ENCODE measurements at places on chromosomes 1 and 21. TPM values are rescaled to one million over a fixed set of nuclear protein-coding genes. Genes with fewer than 3 reads are reported as not detected.

GRCh38 chr1:168368131-168368530 lies 87.5 kb downstream of the TBX19 start:
- H3K4me3 ChIP-seq: no peak overlapping the region
- H3K27me3 ChIP-seq: no peaks in the 10 kb centered on the region
- no peak overlapping the region for H3K27ac ChIP-seq
- no peak for DNase-seq
- no peaks in the 10 kb centered on the region for H3K4me1 ChIP-seq

DNA sequence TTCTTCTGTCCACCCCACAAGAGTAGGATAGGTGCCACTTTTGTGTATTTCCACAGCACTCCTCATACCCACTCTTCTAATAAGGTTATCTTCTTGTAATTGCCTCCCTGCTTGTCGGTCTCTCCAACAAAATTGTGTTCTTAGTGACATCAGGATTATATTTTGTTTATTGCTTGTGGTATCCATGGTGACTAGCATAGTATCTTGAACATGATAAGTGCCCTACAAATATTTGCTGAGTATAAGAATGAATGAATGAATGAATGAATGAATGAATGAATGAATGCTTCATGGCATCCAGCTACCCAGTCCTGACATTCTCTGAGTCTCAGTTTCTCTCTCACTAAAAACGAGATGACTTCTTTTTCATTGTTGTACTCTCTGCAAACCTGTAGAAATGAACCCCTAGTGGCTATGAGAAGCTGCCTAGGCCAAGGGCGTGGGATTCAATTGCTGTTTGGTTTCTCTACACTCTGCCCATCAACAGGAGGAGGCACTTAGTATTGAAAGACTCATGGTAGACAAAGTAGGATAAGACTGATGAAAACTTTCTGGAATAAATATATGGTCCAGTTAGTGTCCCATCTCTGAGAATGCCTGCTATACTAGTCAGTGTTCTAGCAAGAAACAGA lies 121.0 kb downstream of the TMEM53 start:
- DNase-seq: no peak
- H3K27me3 ChIP-seq: no peaks in the 10 kb centered on the region
- no peak overlapping the region for H3K27ac ChIP-seq
- no peaks in the 10 kb centered on the region for H3K36me3 ChIP-seq

GRCh38 chr1:200207711-200208126 lies 180.2 kb downstream of the NR5A2 start:
- H3K4me1 ChIP-seq: no peaks in the 10 kb centered on the region
- H3K36me3 ChIP-seq: no peaks in the 10 kb centered on the region
- H3K27me3 ChIP-seq: no peaks in the 10 kb centered on the region

- no peak overlapping the region for H3K27ac ChIP-seq
- no peak overlapping the region for H3K4me3 ChIP-seq
- H3K27me3 ChIP-seq: no peaks in the 10 kb centered on the region
Measured at GRCh38 chr1:42130061-42130660, 23.0 kb upstream of the GUCA2B start.

DNA sequence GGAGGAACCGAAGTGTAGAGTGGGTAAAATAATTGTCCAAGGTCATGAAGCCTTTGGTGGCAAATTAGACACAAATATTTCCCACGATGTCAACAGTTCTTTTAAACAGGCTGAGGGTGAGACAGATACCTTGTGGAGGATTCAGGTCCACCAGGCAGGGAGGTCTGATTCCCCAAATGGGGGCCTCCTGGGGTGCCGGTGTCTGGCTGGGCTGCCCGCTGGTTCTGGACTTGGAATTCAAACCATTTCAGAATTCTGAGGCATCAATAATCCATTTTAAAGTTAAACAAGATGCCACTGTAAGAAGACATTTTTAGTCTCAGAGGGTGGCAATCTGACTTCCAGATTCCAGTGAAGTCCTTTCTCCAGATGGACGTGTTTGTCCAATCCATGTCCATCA lies 15.5 kb downstream of the KCNA10 start:
- H3K4me1 ChIP-seq: no peaks in the 10 kb centered on the region
- H3K4me3 ChIP-seq: no peak overlapping the region
- no peak overlapping the region for H3K27ac ChIP-seq
- no peak for DNase-seq
- peaks cover 16% of the 10 kb centered on the region for H3K27me3 ChIP-seq

- no peaks in the 10 kb centered on the region for H3K36me3 ChIP-seq
- DNase-seq: no peak
- H3K27me3 ChIP-seq: no peaks in the 10 kb centered on the region
- H3K27ac ChIP-seq: no peak overlapping the region
- H3K4me3 ChIP-seq: no peak overlapping the region
Measured at GRCh38 chr1:17304151-17304825, 3.7 kb upstream of the PADI4 start.

GRCh38 chr1:221511797-221512196 lies 230.1 kb downstream of the DUSP10 start:
- no peaks in the 10 kb centered on the region for H3K36me3 ChIP-seq
- DNase-seq: no peak
- no peaks in the 10 kb centered on the region for H3K27me3 ChIP-seq
- H3K27ac ChIP-seq: no peak overlapping the region
- no peak overlapping the region for H3K4me3 ChIP-seq

- H3K27ac ChIP-seq: peak overlapping the region; percentile 36
- H3K27me3 ChIP-seq: no peaks in the 10 kb centered on the region
- H3K36me3 ChIP-seq: no peaks in the 10 kb centered on the region
- no peak overlapping the region for H3K4me3 ChIP-seq
Measured at GRCh38 chr1:22038036-22038435, 14.5 kb upstream of the CDC42 start.

GRCh38 chr1:4658643-4659628 lies 4.5 kb downstream of the AJAP1 start:
- H3K4me1 ChIP-seq: no peaks in the 10 kb centered on the region
- no peak overlapping the region for H3K27ac ChIP-seq
- no peak overlapping the region for H3K4me3 ChIP-seq
- no peak for DNase-seq
- H3K36me3 ChIP-seq: no peaks in the 10 kb centered on the region
- peaks cover 45% of the 10 kb centered on the region for H3K27me3 ChIP-seq

DNA sequence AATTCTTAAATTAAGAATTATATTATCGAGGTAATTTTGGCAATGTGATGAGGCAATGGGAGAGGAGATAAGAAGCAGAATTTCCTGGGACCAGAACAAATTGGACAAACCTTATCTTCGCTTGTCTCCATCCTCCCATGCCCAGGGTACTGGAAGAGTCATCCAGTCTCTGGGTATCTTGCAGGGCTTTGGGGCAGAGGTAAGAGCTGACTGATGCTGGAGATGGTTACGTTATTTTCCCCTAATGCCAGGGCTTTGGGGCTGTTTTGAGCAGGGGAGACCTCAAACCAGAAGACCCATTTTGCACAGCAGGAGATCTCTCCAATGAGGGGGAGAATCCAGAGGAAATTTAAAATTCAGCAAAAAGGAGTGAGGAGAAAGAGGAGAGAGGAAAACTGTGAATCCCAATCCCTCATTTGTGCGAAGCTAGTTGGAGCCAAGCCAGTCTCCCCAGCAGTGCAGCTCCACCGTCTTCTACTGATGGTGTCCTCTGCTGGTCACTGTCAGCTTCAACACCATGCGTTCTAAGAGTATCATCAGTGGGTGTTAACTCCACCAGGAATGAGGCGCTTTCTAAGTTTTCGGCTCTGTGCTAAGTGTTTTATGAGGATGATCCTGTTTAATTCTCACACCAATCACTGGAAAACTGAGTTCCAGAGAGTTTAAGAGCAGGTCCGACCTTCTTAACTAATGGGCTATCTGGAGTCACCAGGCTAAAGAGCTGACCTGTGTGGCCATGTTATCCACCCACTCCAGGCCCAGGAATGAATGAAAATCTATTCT lies 86.8 kb upstream of the CD34 start:
- DNase-seq: peak; percentile 44
- no peaks in the 10 kb centered on the region for H3K4me1 ChIP-seq
- no peak overlapping the region for H3K27ac ChIP-seq
- H3K36me3 ChIP-seq: no peaks in the 10 kb centered on the region

GRCh38 chr1:101898137-101898536 lies 98.6 kb downstream of the OLFM3 start:
- no peaks in the 10 kb centered on the region for H3K27me3 ChIP-seq
- H3K4me1 ChIP-seq: no peaks in the 10 kb centered on the region
- H3K4me3 ChIP-seq: no peak overlapping the region

DNA sequence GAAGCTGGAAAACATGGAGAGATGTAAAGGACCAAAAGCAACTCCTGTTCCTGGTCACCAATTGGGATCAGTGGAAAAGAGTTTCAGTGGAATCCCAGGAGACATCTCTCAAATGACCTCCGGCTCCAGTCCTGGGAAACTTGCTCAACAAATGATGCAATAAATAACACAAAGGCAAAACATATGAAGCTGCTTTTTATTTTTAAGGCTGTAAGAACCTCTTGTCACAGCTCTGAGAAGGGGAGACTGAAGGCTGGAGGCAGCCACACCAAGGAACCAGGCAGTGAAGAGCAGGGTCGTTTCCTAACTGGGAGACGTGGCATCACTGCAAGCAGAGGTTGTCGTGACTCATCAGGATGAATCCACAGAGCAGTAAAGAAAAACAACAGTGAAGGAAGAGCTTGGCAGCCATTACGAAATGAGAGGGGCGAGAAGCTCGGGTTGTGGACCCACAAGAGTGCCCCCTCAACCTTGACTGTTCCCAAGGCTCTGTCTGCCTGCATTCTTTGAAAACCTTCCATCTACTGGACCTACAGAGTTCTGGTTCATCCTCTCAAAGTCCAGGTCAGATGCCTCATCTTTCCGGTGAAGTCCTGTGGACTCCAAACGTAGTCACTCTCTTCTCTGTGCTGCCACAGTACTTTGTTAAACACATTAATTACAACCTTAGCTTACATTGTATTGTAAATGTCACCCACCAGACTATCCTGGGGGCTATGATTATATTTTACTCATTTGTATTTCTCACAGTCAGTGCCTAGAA lies 32.1 kb downstream of the JAK1 start:
- no peak overlapping the region for H3K27ac ChIP-seq
- H3K4me1 ChIP-seq: peaks cover 4% of the 10 kb centered on the region
- H3K36me3 ChIP-seq: no peaks in the 10 kb centered on the region
- H3K27me3 ChIP-seq: no peaks in the 10 kb centered on the region
- no peak for DNase-seq

DNA sequence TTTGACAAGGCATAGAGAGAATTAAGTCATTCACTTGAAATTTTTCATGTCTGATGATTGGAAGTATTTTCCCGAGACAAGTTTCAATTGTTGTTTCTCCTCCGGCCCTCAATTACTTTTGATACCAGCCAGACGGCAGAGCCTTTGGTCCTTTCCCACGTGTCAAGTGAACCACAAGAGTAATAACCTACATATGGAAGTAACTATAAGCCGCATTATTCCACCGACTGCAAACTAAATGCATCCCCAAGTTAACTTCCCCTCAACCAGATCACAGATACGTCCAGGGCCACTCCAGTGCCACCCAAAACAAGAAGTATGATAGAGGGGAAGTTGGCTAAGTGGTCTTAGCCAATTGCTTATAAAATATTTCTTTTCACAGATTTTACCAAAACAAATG lies 20.2 kb downstream of the COLGALT2 start:
- DNase-seq: no peak
- no peaks in the 10 kb centered on the region for H3K4me1 ChIP-seq
- no peak overlapping the region for H3K4me3 ChIP-seq
- H3K27me3 ChIP-seq: no peaks in the 10 kb centered on the region
- H3K36me3 ChIP-seq: no peaks in the 10 kb centered on the region

GRCh38 chr1:2272686-2273400 lies 44.7 kb downstream of the SKI start:
- peaks cover 29% of the 10 kb centered on the region for H3K4me1 ChIP-seq
- no peak overlapping the region for H3K27ac ChIP-seq
- DNase-seq: no peak
- H3K4me3 ChIP-seq: no peak overlapping the region
- peaks cover 2% of the 10 kb centered on the region for H3K36me3 ChIP-seq

DNA sequence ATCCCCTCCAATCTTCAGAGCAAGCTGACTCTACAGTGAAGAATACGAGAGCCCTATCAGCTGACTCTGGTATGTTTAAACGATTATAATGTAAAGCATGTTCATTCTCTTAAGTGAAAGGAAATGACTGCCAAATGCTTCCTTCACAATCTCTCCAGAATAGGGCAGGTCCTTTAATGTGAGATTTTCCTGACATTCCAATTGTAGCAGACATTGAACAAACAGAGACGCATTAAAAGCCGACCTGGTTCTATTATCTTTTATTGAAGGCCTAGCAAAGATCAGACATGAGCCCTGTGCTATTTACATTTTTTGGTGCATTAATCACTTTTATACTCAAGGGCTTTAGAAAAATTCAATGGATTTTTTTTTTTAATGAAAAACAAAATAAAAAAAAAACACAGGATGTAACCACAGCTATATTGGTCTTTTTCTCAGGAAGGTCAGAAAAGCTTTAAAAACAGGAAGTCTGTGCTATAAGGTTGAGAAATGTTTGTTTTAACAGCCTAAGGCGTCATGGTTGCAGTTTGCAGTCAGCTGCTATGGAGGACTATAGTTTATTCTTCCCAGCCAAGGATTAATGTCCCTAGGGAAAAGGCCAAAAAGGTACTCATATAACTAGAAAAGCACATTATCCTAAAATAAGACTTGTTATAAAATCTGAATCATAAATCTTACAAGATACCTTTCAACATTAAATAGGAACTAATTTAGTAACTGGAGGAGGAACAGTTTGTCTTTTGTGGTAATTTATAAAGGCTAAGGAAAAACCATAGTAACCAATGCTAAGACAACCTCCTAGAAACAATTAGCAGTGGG lies 104.8 kb downstream of the RERE start:
- no peak for DNase-seq
- H3K4me3 ChIP-seq: no peak overlapping the region
- no peaks in the 10 kb centered on the region for H3K4me1 ChIP-seq
- peak overlapping the region; percentile 64 for H3K27ac ChIP-seq
- no peaks in the 10 kb centered on the region for H3K27me3 ChIP-seq

GRCh38 chr1:111894497-111894896 lies 95.0 kb downstream of the KCND3 start:
- H3K4me3 ChIP-seq: no peak overlapping the region
- H3K27me3 ChIP-seq: no peaks in the 10 kb centered on the region
- no peaks in the 10 kb centered on the region for H3K36me3 ChIP-seq
- H3K4me1 ChIP-seq: no peaks in the 10 kb centered on the region
- no peak for DNase-seq
- H3K27ac ChIP-seq: no peak overlapping the region

GRCh38 chr1:94126651-94127050 lies 5.7 kb upstream of the ABCA4 start:
- no peaks in the 10 kb centered on the region for H3K36me3 ChIP-seq
- no peak for DNase-seq
- no peak overlapping the region for H3K4me3 ChIP-seq
- no peaks in the 10 kb centered on the region for H3K4me1 ChIP-seq
- no peak overlapping the region for H3K27ac ChIP-seq
- no peaks in the 10 kb centered on the region for H3K27me3 ChIP-seq

SLAMF9 gene
- 0.71 TPM for polyA plus RNA-seq

CFAP57 gene
- 0.16 TPM for polyA plus RNA-seq

TEX50 gene
- polyA plus RNA-seq: not detected

CLK2 gene
- 86.5 TPM for polyA plus RNA-seq

CDK18 gene
- polyA plus RNA-seq: 5.4 TPM

HP1BP3 gene
- polyA plus RNA-seq: 123 TPM

Measured in thymus (tissue), 14 donors.